ENCODE measurements at places on chromosomes 3 and 15.

DNA sequence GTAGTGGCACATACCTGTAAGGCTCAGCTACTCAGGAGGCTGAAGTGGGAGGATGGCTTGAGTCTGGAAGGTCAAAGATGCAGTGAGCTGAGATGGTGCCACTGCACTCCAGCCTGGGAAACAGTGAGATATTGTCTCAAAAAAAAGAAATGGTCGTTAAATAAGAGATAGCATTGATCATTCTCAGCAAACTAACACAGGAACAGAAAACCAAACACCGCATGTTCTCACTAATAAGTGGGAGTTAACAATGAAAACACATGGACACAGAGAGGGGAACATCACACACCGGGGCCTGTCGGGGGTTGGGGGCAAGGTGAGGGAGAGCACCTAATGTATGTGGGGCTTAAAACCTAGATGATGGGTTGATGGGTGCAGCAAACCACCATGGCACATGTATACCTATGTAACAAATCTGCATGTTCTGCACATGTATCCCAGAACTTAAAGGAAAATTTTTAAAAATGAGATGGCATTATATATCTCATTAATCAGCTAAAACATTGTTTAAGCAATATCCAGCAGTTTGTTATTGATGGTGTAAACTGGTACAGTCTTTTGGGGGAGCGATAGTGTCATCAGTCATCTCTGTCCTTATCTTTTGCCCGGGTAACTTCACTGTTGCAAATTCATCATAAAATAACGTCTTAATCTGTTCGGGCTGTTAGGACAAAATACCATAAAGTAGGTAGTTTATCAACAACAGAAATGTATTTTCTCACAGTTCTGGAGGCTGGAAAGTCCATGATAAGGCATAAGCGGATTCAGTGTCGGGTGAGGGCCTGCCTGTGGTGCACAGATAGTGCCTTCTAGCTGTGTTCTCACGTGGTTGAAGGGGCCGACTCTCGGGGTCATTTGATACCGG, 1.7 kb upstream of the MAN2A2 start:
- DNase-seq: no peak

GRCh38 chr3:53180305-53181023, 19.5 kb downstream of the PRKCD start:
- DNase-seq: peak; percentile 70

DNA sequence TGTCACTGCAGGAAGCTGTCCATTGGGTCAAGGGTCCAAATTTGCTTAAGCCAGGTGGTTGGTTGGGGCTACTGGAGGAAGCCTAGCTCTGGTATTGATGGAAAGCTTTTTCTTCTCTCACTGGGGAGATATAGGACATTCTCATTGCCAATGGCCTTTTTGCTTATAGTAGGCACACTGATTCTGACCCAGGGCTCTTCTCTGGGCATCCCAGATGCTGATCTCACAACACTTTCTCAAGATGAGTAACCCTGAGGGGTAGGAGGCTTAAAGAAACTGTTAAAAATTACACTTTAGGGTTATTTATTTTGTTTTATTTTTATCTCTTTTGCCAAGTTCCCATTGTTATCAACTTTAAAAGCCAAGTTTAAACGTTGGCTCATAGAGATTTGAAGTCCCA, 337.8 kb downstream of the LRRC3B start:
- no peak for DNase-seq

- no peak for DNase-seq
These were observed 69.6 kb downstream of the EFCAB12 start for GRCh38 chr3:129358772-129359371.

DNA sequence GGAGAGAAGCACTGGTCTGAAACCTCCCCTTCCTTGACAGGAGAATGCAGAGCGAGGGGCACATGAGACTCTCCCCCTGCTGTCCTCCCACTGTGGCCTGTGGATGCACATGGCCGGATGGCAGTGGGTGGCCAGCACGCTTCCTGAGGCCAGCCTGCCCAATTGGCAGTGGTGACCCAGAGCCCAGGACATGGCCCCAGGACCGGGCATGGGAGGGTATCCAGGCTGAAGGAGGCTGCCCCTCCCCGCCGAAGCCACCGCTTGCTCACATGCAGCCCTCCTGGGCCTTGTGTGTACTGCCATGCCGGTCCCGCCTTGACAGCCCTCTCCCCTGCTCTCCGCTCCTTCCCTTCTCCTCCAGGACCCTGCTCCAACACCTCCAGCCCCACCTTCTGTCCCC, 100.9 kb downstream of the MEGF11 start:
- no peak for DNase-seq

GRCh38 chr3:66335671-66336070, 114.9 kb downstream of the SLC25A26 start:
- DNase-seq: no peak

GRCh38 chr15:39326306-39326975, 254.4 kb upstream of the THBS1 start:
- no peak for DNase-seq

DNA sequence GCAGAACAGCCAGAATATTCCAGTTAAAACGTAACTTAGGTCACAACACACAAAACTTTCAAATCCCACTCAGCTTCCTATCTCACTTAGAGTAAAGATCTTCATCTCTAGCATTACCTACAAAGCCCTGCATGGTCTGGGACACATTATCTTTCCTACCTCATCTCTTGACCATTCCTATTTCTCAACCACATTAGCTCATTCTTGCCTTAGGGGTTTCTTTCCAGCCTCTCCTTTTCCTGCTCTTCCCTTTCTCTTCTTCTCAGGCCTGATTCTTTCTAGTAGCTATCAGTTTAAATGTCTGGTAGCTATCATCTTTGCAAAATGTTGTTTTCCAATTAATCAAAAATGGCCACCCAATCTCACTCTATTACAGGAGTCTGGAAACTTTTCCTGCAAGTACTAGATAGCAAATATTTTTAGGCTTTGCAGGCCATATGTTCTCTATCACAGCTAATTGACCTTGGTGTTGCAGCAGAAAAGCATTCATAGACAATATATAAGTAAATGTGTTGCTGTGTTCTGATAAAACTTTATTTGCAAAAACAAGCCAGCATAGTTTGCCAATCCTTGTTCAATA, 15.1 kb upstream of the CBLB start:
- no peak for DNase-seq

- DNase-seq: no peak
These were observed 7.6 kb downstream of the MAN2C1 start for GRCh38 chr15:75360856-75361255.

- no peak for DNase-seq
These were observed 70.4 kb upstream of the CMTM7 start for GRCh38 chr3:32321095-32321790.

GRCh38 chr15:96160269-96160668, 170.2 kb upstream of the NR2F2 start:
- DNase-seq: no peak

- peak; percentile 4 for DNase-seq
These were observed 57.8 kb upstream of the TGFBR2 start for GRCh38 chr3:30548600-30548999.

GRCh38 chr3:30640851-30641250, 34.5 kb downstream of the TGFBR2 start:
- no peak for DNase-seq

DNA sequence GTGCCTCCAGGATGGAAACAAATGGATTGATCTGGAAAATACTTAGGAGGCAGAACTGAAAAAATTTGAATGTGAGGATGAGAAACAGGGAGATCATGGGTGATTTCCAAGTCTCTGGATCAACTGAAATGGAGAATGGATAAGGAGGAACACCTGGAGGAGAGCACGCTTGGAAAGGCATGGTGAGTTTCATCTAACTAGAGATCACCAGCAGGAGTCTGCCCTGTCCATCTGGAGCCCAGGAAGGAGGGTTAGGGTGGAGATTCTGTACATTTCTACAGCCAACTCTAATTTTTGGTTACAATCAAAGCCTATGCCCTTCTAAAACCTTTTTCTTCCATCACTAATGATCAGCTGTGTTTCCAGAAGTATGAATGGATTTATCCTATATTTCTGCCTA, 995.9 kb upstream of the CFAP20DC start:
- DNase-seq: no peak

DNA sequence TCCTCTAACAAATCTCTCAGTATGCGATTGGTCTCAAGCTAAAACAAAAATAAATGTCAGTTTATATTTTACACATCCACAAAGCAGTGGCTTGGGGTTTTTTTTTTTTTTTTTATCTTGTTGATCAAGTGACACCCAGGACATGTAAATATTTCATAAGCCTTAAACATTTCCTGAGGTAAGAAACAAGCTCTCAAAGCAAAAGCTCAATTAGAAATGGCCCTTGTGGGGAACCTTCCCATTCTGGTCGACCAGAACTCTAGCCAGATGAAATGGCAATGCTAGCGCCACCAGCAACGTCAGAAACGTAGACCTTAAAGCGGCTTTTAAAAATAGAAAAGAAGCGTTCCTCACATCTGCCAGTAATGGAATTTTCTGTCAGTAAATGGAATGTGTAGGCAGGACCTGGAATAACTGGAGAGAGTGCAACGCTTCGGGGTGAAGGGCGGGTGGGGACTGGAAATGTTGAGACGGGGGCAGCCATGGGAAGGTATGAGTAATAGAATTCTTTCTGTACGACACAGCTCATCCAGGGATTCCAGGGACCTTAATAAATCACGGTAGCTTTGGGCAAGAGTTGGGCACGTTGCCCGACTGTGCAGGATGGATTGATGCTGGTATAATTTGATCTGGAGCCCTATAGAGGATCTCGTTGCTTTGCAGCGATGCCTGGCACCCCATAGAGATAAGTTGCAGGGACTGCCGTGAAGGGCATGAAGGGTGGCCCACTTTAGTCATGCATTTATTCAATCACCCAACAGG, 44.4 kb downstream of the BTD start:
- no peak for DNase-seq

GRCh38 chr15:39649757-39650156, 68.9 kb downstream of the THBS1 start:
- DNase-seq: no peak

- no peak for DNase-seq
These were observed 848.6 kb downstream of the ROBO1 start for GRCh38 chr3:78919021-78919755.

DNA sequence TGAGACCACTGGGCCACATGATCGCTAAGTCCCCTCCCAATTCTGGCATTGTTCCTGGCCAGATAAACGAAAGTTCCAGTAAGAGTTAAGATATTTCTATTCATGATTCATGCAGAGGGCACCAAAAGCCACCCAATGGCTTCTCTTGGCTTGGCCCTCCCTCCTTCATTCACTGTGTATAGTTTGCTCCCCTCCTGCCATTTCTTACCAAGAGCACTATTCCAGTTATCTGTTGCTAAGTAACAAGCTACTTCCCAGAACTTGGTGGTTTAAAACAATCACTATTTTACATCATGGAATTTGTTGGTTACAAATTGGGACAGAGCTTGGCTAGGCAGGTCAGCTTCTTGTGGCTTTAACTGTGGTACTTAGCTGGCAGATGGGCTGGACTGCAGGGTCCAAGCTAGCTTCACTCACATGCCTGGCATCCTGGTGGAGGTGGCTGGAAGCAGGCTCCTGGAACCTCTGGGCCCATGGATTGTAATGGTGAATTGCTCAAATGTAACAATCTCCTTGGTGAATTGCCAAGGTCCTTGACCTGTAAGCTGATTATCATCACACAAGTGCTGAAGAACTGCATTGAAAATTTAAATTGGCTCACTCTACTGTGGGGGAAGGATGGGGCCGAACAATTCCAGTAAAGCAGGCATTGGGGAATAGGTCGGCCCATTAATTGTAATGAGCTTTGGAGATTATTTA, 16.6 kb downstream of the EAF1 start:
- no peak for DNase-seq

- no peak for DNase-seq
These were observed 755.9 kb upstream of the LMCD1 start for GRCh38 chr3:7745711-7746110.

GRCh38 chr3:178195824-178196223, 340.4 kb upstream of the KCNMB2 start:
- no peak for DNase-seq

GRCh38 chr3:25823314-25823713, 33.4 kb downstream of the OXSM start:
- DNase-seq: no peak

GRCh38 chr3:172156586-172156955, 117.2 kb downstream of the FNDC3B start:
- DNase-seq: no peak

- no peak for DNase-seq
These were observed 5.2 kb downstream of the SST start for GRCh38 chr3:187665010-187665409.

DNA sequence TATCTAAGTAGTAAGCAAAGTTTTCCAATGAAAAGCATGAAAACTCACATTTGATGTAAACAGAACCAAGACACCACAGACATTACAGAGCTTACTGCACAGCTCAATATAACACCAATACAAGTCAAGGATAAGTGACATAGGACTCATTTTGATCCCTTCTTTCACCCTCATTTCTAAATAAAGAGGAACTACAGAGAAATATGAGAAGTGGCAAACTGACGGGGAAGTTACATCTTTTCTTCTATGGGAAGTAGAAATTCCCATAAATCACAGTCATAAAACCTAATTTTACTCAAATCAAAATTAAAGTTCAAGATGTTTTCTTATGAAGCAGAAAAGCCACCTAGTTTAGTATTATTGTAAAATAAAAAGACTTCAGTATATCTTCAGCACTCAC, 3.8 kb downstream of the ATG3 start:
- DNase-seq: no peak

GRCh38 chr15:52670087-52670486, 9.1 kb downstream of the ATOSA start:
- no peak for DNase-seq

DNA sequence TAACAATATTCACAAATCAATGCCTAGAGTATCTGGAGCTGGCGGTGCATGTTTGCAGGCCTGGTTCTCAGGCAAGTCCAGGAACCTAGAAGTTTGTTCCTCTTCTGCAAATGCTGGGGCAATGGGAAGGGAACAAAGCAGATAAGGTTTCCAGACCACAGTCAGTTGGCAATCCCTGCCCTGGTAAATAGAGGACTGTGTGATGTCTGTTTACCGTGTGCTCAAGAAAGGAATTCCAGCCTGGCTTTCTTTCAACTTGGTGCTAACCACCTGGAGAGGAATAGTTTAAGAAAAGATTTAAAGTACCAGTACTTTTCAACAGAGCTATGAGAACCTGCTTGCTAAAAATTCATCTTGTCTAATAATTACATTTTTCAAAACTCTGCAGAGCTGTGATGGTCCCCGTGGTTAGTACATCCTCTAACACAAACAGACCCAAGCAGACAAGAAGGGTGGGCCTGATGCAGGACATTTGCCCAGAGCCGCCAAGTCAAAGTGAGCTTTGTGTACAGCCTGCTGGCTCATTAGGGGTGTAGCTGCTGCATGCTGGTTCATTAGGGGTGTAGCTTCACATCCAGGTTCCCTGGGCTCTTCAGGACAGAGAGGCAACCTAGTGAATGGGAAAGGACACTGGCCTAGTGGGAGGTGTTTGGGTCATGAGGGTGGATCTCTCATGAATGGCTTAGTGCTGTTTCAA, 220.5 kb downstream of the SQOR start:
- no peak for DNase-seq

GRCh38 chr3:58670506-58671135, 4.0 kb upstream of the FAM3D start:
- no peak for DNase-seq

Data from CD4-positive, alpha-beta T cell treated with Interferon gamma for 1 hour (primary cell).